ENCODE measurements at places on chromosomes 1 and 21.

- no peak for DNase-seq
Observed at GRCh38 chr1:145846201-145846612, 777 bp downstream of the NUDT17 start.

GRCh38 chr1:35533586-35533985 is 23.6 kb downstream of the KIAA0319L start:
- no peak for DNase-seq

DNA sequence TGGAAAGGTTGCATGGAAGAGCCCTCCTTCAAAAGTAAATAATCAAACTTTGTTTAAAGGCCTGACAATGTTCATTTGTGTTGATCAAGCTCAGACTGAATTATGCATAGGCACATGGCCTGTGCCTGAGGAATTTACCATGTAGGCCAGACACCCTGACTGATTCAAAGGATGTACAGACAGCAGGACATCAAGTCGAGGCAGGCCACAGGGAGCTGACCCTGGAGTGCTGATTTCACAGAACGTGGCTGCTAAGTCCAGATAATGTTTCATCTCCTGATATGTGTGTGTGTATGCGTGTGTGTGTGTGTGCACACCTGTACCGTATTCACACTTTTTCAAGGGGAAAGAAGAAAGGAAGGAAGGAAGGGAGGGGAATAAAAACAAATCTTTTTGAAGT is 34.1 kb downstream of the NAV1 start:
- no peak for DNase-seq

GRCh38 chr21:33067457-33067856 is 2.5 kb upstream of the OLIG1 start:
- no peak for DNase-seq

- no peak for DNase-seq
Observed at GRCh38 chr1:116947092-116947860, 37.6 kb downstream of the PTGFRN start.

DNA sequence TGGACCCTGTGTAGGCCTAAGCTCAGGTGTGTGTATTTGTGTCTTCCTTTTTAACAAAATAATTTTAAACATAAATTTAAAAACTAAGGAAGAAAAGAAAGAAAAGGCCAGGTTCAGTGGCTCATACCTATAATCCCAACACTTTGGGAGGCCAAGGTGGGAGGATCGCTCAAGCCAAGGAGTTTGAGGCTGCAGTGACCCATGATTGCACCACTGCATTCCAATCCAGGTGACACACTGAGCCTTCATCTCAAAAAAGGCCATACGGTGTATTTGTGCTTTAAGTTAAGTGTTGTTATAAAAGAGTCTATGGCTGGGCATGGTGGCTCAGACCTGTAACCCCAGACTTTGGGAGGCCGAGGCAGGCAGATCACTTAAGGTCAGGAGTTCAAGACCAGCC is 8.3 kb downstream of the RAB3B start:
- DNase-seq, result no peak

- DNase-seq, result no peak
Observed at GRCh38 chr1:114892194-114892918, 37.7 kb downstream of the SYCP1 start.

GRCh38 chr1:183685112-183685713 is 32.1 kb upstream of the APOBEC4 start:
- no peak for DNase-seq

- DNase-seq, result no peak
Observed at GRCh38 chr1:229839800-229840199, 213.8 kb downstream of the URB2 start.

DNA sequence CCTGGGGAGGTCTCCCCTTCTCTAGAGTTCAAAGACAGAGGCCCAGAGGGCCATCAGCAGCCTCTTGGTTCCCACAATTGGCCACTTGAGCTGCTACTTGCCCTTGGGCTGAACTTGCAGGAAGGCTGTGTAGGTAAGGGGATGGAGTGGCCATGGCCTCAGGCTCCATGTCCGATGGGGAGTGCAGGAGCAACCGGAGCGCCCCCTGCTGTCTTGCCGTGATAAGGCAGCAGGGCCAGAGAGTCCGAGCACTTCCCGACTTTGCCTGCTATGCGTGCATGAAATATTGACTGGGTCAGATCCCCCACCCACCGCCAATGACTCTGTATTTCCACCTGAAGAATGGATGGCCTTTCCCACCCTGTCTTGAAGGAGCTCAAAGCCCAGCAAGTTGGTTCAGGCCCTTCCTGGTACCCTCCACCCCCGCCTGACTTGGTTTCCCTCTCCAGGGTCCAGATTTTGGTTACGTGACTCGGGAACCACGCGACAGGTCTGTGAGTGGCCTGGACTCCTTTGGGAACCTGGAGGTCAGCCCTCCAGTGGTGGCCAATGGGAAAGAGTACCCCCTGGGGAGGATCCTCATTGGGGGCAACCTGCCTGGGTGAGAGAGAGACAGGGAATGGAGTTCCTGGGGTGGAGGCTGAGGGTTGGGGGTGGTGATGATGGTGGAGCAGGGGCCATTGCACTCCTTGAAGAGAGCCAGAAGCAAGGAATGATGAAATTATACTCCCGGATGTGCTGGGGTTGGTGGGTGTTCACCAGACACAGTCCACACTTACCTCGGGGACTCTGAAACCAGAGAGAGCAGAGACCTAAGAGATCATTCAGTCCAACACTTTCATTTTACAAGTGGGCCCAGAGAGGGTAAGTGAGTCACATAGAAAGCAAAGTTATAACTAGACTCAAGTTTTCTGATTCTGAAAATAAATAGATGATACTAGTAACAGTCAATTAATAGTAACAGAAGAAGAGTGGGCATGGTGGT is 25.6 kb downstream of the PADI3 start:
- DNase-seq, result peak; percentile 38

DNA sequence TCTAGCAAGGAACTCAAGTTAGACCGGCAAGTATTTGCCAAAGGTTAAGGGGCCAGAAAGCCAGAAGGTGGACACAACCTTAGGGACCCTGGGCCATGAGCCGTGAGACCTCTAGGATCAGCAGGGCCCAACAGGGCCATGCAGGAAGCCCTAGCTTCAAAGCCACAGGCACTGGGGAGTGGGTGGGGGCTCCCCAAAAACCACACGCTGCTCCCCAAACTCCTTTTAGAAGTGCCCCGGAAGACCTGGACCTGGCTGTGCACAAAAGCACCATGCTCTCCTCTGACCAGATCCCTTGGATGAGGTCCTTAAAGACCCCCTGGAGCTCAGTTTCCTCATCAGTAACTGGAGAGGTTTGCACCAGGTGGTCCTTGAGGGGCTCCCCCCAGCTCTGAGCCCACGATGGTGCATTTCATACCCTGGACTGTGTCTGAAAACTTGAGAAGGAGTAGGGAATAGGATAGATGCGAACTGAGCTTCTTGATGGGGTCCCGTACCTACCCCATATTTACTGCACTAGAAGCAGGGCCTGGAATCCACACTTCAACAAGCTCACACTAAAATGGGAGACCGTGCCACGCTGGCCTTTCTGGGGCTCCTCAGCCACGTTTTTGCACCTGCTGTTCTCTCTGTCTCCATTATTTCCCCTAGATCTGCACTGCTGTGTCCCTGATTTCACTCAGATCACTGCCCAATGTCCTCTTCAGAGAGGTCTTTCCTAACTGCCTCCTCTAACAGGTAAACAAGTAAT is 40.6 kb upstream of the LBR start:
- no peak for DNase-seq

GRCh38 chr1:10074059-10074851 is 41.5 kb downstream of the UBE4B start:
- peak; percentile 64 for DNase-seq

DNA sequence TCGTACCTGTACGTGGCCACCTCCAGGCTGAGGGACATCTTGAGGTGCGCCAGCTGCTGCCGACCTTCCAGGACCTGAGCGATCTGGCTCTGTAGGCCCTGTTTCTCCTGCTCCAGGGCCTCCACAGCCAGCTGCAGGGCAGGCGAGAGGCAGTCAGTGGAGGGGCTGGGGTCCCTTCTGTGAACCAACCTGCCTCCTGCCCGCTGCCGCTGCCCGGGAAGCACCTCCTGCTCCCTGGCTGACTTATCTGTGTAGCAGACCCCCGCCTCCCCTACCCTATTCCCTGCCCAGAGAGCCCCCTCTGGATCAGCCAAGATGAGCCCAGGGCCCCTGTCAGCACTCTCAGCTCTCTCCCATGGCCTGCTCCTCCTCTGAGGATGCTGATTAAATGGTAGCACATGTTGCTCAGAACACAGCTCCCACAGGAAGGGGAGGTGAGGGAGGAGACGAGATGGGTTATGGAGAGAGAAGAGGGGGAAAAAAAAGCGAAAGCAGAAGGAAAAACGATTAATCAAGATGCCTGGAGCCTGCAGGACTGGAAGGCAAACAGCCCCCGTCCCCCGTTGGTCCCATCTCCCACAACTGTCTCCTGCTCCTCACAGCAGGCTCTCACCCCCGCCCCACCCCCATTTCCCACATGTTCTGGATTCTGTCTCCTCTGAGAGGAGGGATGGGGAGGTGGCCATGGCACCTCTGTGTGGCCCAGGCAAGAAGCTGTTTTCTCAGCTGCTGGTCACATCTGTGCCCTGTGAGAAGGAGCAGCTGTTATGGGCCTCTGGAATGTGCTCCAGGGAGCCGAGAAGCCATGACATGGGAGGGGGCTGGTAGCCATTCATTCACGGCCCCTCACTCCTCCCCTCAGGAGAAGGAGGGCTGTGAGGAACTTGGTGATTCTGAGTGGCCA is 1.7 kb downstream of the NES start:
- DNase-seq, result no peak

DNA sequence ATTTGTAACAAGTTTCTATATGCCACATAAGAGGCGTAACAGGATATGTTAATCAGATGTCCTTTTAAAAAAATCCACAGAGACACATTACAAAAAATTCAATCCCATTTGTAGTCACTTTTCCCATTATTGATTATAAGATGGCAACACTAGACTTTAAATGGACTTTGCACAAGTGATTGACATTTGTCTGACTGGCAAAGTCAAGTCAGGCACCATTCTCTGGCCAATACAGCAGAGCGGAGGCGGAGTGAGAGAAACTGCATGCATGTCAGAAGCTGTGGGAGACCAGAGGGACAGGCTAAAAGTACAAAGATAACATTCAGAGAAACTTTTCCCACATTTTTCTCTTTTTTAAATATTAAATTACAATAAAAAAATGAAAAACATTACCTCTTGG is 28.1 kb upstream of the RGS5 start:
- no peak for DNase-seq

GRCh38 chr1:206971029-206971655 is 882 bp upstream of the FCAMR start:
- no peak for DNase-seq

DNA sequence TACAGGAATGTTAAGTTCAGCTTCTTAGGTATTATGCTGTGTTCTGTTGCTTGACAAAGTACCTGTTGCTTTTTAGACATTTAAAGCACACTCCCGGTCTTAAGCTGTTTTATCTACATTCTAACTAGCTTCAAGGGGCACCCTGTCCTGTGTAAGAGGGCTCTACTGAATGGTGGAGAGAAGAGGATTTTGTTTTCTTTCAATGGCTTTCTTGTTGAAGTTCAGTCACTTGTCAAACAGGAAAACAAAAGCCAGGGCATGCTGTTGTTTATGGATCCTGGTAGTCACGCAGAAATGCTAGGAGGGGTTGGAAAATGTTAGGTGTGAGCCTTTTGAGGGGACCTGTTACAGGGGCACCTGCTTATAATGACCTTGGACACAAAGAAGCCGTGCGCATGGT is 30.7 kb downstream of the PGM1 start:
- DNase-seq, result no peak

DNA sequence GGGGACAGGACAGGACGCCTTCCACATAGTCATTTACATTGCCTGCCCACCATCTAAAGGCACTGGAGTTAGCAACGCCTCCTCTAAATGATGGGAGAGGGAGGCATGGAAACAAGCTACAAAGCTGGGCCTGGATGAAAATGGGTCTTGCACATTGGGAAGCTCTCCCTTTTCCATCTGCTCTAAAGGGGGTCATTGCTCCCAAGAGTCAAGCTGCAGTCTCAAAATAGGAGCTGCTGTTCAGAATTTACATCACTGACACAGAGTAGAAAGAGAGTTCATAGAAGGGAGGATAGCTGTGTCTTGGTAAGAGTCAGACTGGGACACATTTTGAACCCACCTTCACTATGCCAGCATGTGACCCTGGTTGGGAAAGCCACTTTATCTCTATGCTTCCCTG is 26.6 kb downstream of the RCSD1 start:
- no peak for DNase-seq

DNA sequence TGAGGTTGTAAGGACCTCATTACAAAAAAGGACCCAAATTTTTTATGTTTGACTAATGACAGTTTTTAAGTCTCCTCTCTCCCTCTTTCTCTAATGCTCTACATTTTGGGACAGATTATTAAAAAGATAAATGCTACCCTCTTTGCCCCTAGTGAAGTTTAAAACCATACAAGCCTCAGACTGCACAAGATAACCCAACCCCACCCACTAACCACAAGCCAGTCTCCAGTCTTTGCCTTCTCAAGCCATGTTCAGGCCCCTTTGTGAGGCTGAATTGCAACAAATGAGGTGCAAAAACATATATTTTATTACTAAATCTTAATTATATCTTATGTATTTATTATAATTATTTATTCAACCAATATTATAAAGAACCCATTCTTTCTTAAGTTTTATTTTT is 597.2 kb upstream of the BRINP3 start:
- DNase-seq, result no peak

GRCh38 chr1:218369688-218370511 is 24.8 kb downstream of the TGFB2 start:
- DNase-seq, result no peak

DNA sequence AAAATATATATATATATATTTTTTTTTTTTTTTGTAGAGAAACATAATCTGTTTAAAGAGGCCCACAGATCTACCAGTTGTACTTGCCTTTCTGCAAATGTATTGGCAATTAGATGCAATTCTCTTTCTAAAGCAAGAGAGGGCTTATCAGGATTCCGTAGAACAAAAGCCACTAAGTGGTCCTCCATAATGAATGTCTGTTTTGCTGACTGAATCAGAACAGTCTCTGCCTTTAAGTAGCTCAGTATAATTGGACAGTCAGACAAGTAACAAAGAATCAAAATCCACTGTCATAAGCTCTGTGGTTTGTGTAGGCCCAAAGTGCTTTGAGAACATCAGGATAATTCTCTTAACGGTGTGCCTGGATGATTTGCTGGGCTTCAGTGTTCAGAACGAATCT is 17.3 kb downstream of the SARS1 start:
- no peak for DNase-seq

- no peak for DNase-seq
Observed at GRCh38 chr1:43549921-43550597, 19.4 kb downstream of the PTPRF start.

DNA sequence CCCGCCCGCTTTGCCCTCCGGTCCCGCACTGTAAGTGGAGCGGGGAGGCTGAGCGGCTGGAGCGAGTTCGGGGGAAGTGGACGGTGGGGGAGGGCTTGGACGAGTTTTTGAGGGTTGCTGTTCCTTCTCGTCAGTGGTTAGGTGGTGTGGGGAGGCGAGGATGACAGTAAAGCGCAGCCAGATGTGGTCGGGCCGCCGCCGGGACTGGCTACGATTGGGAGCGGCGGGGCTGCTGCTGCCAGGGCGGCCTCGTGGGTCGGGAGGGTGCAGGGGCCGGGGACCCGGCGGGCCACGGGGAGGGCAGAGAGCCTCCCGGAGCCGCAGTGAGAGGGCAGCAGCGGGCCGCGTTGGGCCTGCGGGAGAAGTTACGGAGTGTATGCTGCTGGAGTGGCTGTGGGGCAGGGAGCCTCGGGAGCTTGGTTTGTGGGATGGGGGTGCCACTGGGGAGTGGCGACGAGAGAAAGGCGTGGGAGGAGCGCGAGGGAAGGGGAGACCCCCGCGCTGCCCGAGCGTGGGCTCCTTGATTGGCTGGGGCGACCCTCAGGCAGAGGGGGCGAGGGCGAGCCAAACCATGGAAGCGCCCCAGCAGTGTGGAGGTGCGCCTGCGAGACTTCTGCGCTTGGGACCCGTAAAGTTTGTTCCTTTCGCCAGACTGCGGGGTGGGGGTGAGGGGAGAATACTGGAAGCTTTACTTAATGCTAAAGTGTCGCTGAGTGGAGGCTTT is 2.1 kb downstream of the ADGRL2 start:
- no peak for DNase-seq
